ENCODE measurements at places on chromosomes 2 and 18.

- DNase-seq = no peak
Observed at GRCh38 chr2:206084439-206084869, 1.5 kb downstream of the INO80D start.

- no peak for DNase-seq
Observed at GRCh38 chr2:200341376-200341775, 34.9 kb downstream of the SPATS2L start.

DNA sequence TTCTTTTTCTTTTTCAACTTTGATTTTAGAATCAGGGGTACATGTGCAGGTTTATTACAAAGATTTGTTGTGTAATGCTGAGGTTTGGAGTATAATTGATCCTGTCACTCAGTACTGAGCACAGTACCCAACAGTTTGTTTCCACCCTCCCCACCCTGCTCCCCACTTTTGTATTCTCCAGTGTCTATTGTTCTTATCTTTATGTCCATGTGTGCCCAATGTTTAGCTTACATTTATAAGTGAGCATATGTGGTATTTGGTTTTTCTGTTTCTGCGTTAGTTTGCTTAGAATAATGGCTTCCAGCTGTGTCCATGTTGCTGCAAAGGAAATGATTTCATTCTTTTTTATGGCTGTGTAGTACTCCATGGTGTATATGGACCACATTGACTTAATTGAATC is 43.1 kb downstream of the RDH14 start:
- DNase-seq = no peak

- DNase-seq = no peak
Observed at GRCh38 chr2:172430678-172431077, 3.3 kb downstream of the ITGA6 start.

GRCh38 chr2:42787424-42787787 is 5.0 kb downstream of the HAAO start:
- DNase-seq = no peak

- DNase-seq = no peak
Observed at GRCh38 chr2:236827997-236828396, 257.7 kb upstream of the COPS8 start.

DNA sequence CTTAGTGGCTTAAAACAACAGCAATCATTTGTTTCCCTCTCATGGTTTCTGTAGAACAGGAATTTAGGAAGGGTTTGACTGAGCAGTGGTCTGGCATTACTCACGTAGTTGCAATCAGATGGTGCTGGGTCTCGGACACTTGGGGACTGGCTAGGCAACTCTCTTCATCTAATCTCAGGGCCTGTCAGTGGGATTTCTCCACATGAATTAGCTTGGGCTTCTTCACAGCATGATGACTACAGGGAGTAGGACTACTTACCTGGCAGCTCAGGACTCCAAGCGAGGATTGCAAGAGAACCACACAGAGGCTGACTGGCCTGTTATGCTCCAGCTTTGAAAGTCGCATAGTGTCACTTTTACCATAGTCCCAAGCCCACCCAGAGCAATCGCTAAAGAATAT is 125.1 kb downstream of the TTC27 start:
- no peak for DNase-seq

DNA sequence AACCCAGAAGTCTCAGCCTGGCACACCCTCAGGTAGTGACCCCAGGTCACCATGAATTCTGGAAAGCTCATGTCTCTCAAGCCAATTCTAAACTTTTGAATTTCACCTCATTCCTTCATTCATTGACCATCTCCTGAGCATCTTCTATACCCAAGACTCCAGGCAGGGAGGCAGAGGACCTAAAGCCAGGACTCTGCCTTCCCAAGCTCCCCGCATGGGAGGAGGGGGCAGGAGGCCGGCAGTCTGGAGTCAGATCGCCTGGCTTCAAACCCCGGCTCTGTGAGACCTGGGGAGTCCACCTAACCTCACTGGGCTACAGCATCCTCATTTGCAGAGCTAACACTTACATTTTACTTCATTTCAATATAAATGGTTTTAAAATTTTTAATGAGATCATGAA is 59.0 kb downstream of the SMAD7 start:
- no peak for DNase-seq

- DNase-seq = no peak
Observed at GRCh38 chr2:16763493-16763899, 97.9 kb upstream of the CYRIA start.

DNA sequence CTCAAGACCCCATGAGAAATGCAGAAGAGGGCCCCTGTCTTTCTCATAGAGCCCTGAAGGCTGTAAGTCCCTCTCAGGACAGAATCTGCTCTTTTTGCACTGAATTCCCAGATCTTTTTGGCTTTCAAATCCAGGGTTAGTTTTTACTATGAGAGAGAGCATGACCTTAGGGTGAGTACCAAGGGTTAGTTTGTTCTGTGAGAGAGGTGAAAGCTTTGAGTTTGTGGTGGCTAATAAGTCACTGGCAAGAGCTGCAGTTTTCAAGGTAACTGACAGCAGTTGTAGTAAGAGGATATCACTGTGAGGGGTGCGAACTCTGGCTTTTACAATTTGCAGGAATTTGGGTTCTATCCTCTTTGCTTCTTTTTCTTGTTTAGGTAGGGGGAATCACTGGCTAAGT is 248.4 kb upstream of the KCNH7 start:
- no peak for DNase-seq

- no peak for DNase-seq
Observed at GRCh38 chr18:79681484-79682387, 2.1 kb downstream of the CTDP1 start.

GRCh38 chr2:132384491-132385151 is 32.0 kb upstream of the GPR39 start:
- DNase-seq = no peak

DNA sequence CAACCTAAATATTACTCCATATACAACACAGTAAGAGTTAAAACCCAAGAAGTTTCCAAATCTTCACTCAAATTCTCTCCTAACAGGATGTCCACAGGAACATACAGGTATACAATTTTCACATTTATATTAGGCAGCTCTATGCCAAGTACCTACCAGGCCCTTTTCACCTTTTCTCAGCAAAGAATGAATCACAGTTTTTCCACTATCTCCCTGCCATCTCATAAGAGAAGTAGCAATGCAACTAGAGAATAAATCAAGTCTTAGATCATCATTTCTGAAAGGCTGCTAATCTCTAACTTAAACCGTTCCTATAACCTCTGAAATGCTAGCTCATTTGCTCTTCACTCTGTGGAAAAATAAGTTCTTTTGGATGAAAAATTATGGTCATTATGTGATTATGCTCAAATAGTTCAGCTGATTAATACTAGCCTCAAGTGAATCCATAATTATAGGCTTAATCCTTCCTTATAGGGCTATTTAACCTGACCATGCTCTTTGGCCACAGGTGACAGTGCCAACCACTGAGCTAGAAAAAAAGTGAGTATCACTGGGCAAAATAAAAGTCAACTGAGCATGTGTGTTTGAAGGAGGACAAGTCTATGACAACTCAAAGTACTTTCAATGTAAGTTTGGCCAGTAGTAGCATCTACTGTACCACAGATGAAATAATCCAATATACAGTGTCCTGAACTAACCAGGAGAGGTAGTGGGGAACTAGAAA is 79.7 kb downstream of the COBLL1 start:
- no peak for DNase-seq

DNA sequence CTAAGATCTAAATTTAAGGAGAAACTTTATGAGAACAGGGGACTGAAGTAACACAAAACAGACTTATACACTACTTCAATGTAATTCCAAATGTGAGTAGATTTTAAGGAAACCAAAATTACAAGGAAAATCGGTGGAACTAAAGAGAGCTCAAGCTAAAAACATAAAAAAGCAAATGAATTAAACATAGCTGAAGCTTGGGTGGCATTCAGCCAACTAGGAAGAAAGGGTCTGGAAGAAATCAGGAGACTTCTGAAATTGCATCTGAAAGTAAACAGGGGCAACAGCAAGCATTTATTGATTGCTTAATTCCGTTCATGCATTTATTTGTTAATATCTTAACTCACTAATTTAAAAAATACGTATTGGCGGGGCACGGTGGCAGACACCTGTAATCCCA is 727.3 kb upstream of the PKDCC start:
- DNase-seq = no peak

- no peak for DNase-seq
Observed at GRCh38 chr2:53087262-53087873, 680.2 kb upstream of the CHAC2 start.

GRCh38 chr2:233973786-233974185 is 56.6 kb downstream of the TRPM8 start:
- DNase-seq = no peak

GRCh38 chr2:216082805-216083204 is 1.1 kb downstream of the TMEM169 start:
- no peak for DNase-seq

- DNase-seq = peak; percentile 62
Observed at GRCh38 chr2:159616286-159616701, at the start of gene BAZ2B. Gene BAZ2B (minus strand): TSS chr2:159616548. CDS start chr2:159478719, 137,829 bp downstream.

- no peak for DNase-seq
Observed at GRCh38 chr2:118841450-118841827, 6.0 kb downstream of the EN1 start.

DNA sequence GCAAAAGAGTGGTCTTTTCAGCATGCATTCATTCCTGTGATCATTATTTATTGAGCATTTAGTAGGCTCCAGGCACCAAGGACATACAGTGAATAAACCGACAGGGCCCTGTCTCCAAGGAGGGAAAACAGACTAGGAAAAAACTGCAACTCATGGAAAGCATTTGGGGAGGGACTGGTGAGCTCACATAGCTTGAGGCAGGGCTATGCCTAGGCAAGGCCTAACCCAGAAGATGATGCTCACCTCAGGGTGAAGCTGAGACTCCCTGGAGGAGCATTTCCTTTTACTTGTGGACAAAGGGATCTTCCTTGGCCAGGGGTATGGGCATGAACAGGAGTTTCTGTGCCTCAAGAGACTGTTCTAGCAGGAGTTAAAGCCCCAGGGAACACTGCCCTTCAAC is 3.9 kb downstream of the CXCR1 start:
- DNase-seq = no peak

DNA sequence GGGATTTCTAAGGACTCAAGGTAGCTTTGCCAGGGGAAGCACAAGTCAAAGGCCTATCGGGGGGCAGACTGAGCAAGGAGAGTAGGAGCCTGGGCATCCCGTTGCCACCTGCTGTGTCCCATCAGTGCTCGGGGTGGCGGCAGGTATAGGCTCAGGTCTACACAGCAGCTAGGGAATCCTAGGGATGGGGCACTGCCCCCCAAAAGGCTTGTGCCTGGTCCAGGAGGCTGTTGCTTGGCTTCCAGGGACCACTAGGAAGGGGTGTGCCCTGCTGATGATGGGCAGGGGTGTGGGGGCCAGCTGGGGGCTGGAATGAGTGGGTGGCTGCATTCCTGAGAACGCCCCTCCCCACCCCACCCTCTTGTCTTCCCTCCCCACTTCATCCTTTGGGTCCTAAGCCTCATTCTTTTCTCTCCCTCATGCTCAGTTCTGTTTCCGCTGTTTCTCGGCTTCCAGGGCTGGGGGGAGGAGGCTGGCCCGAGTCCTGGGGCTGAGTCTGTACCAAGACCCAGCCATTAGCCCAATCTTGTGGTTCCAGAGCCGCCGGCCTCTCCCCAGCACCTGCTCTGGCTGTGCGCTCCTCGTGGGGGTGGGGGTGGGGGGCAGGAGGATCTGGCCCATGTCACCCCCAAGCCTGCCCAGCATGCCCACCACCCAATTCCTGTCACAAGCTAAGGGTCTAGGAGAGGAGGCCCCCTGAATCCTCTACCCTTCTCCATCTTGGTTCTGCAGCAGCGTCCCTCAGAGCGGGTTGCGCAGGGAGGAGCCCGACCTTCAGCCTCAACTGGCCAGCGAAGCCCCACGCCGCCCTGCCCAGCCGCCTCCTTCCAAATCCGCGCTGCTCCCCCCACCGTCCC is 12.8 kb downstream of the SPEG start:
- DNase-seq = no peak

DNA sequence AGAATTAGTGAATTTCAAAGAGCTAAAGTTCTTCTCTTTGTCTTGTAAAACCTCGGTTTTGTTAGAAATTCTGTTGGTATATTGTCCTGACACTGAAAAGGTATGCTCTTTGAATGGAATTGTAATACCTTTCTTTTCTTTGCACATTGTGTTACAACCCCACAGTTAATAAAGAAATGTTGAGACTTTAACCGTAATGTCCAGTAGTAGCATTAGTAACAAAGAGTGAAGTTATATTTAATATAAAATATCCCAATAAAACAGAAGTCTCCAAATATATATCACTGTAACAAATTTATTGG is 69.8 kb downstream of the EHBP1 start:
- DNase-seq = no peak

Data from GM13977 (cell line).